Gastrocnemius medialis (tissue), 4 donors: ENCODE measurements at places on chromosomes 1 and 21.

GRCh38 chr21:30257773-30258172 lies 25.0 kb downstream of the KRTAP24-1 start:
- DNase-seq, result no peak

GRCh38 chr1:205424901-205425600 lies 3.2 kb upstream of the LEMD1 start:
- no peak for DNase-seq

- no peak for DNase-seq
These were observed 69.6 kb upstream of the B3GALT2 start for GRCh38 chr1:193256019-193256418.

- DNase-seq, result no peak
These were observed 130.0 kb upstream of the KLHDC7A start for GRCh38 chr1:18350747-18351146.

- no peak for DNase-seq
These were observed 53.3 kb upstream of the MTR start for GRCh38 chr1:236741753-236742152.

GRCh38 chr1:92899780-92900179 lies 61.5 kb downstream of the DIPK1A start:
- DNase-seq, result no peak

GRCh38 chr1:225652729-225653462 lies at the start of gene ENAH:
ENAH (minus strand) TSS chr1:225653123; CDS start chr1:225652690, 433 bp downstream.
- DNase-seq, result peak; percentile 78

GRCh38 chr1:98289311-98289710 lies 368.5 kb upstream of the DPYD start:
- no peak for DNase-seq

GRCh38 chr1:161872506-161872905 lies 106.4 kb downstream of the ATF6 start:
- no peak for DNase-seq

DNA sequence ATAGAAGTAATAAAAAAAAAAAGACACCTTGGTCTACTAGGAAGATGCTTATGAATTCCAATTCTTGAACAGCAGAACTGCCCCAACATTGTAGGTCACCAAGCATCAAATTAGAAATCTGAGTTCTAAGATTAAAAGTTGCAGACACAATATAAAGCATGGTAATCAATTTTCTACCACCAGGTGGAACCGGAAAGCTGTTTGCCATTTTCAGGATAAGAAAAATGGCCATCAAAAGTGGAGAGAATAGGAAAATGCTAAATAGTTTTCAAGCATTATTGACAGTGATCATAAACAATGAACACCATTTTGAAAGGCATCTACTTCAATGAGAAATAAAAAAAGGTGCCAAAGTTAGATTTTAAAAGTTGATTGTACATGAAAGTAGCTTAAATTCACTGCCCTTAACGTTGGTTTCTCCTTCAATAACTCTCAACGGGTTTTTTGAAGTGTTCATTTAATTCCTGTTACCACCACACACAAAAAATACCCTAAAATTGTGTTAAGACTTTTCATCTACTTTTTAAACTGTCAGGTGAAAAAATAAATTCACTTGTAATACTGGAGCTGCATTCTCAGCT lies 252.9 kb downstream of the KCNT2 start:
- DNase-seq, result no peak

- no peak for DNase-seq
These were observed 1.5 kb upstream of the TSPAN1 start for GRCh38 chr1:46173361-46173856.

- no peak for DNase-seq
These were observed 119.4 kb downstream of the CAMTA1 start for GRCh38 chr1:6904476-6905170.

DNA sequence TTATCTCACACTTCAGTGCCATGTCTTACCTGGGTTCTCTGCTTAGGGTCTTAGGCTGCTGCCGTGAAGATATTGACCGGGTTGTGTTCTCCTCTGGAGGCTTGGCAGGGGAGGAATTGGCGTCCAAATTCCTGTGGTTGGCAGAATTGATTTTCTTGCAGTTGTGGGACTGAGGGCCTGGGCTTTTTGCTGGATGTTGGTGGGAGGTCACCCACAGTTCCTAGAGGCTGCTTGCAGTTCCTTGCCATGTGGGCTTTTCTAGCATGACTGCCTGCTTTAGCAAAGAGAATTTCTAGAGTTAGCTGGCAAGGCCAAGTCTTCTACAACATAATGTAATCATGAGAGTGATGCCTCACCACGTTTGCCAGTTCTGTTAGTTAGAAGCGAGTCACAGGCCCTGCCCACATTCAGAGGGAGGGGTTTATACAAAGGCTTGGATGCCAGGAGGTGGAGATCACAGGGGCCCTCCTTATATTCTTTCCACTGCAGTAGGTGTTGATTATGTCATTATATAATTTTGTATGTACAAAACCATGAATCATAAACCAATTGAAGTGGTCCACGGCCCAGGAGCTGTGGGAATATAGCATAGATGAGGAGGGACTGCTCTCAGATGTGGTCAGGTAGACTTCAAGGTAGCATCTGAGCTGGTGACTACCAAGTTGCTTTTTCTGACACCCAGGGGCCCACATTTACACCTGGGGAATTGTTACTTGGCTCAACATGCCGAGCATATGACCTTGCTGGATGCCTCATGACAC lies 6.6 kb downstream of the UBL4B start:
- DNase-seq, result no peak

GRCh38 chr1:198927129-198927528 lies 288.3 kb downstream of the PTPRC start:
- no peak for DNase-seq

DNA sequence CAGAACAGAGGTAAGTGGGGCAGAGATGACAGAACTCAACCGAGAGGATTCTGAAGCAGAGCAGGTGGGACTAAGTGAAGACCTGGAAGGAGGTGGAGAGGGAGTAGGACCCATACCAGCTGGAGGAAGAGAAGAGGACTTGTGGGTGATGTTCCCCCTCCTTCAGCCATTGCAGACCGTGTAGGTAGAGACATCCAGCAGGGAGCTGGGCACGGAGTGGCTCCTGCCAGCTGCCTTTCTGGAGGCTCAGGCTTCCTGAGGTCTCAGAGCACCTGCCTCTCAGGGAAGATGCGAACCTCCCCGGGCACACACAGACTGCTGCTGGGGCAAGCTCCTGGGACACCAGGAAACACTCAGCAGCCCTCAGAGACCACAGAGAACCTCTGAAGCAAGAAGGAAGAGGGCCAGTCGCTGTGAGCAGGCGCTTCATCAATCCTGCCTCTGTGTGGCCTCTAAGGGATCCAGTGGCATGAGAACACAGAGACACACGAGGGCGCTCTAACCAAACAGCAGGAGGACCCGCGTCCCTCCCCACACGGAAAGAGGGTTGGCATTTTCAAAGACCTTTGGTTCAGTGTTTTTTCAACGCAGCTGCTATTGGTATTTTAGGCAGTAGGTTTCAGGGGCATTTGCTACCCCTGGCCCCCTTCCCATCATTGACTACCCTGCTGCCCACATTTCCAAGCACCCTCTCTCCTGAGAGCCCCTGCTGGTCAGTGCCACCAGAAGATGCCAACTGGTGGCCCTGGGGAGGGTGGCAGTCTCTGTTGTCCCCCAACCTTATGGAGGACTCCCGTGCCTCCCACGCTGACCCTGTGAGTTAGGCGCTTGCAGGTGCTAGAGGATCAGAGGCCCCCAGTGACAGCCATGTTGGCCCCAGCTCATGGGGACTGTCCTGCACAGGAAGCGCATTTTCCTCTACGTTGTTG lies 89.6 kb upstream of the EDN2 start:
- DNase-seq, result peak; percentile 48

GRCh38 chr1:47711184-47711847 lies 273.5 kb downstream of the FOXD2 start:
- DNase-seq, result no peak

DNA sequence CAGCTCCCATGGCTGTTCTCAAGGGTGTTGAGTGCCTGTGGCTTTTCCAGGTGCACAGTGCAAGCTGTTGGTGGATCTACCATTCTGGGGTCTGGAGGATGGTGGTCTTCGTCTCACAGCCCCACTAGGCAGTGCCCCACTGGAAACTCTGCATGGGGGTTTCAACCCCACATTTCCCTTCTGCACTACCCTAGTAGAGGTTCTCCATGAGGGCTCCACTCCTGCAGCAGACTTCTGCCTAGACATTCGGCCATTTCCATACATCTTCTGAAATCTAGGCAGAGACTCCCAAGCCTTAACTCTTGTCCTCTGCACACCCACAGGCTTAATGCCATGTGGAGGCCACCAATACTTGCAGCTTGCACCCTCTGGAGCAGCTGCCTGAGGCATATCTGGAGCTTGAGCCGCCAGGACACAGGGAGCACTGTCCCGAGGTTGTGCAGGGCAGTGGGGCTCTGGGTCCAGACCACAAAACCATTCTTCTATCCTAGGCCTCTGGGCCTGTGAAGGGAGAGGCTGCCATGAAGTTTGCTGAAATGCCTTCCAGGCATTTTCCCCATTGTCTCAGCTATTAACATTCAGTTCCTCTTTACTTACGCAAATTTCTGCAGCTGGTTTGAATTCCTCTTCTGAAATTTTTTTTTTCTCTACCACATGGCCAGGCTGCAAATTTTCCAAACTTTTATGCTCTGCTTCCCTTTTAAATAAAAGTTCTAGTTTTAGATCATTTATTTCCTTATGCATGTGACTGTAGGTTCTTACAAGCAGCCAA lies 8.8 kb upstream of the CAPN8 start:
- no peak for DNase-seq

DNA sequence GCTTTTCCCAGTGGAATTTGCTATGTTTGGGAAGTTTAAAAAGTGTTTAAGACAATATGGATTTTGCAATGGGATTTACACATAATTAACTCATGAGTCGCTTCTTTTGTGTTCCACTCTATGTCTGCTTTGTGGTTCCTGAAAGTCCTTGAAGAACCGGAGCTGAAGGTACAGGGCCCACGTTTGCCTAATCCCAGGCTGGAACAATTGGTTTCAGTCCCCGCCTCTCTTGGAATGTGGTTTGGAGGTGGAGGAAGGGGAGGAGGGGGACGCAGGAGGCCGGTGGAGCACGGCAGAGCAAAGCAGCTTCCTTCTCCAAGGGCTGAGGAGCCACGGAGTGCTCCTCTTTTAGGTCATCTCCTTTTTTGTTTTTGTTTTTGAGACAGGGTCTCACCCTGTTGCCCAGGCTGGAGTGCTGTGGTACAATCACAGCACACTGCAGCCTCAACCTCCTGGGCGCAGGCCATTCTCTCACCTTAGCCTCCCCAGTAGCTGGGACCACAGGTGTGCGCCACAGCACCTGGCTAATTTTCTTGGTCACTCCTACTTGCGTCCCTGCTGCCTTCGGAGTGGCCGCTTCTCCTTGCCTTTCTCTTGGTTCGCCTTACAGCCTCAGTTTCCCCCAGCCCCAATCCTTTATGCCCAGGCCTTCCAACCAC lies 129.5 kb upstream of the ERRFI1 start:
- no peak for DNase-seq

DNA sequence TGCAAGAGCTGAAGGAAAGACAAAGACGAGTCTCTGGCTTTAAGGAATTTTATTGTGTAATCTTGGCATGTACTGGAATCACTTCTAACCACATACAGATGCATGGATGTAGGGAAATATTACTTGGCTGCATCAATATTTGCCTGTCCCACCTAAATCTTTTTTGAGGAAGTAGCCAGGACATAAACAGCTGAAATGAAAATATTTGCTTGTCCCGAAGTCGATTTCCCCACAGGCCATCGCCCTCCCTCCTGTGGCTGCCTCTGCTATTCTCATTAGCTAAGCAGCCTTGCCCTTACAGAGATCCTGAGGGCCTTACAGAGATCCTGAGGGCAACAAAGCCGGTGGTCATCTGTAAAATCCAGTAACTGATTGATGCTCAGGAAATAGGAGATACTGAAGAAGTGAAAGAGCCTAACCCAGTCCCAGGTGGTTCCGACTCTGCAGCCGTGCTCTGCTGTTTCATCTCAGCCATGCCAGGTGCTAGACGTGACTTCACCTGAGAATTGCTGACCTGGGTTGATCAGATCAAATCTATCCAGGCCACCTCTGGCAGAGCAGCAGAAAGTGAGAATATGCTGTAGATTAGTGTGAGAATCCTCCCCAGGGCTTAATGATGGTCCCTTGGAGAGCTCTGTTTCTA lies 25.5 kb downstream of the MAN1C1 start:
- DNase-seq, result no peak

GRCh38 chr21:45312296-45312695 lies 24.6 kb upstream of the POFUT2 start:
- no peak for DNase-seq

DNA sequence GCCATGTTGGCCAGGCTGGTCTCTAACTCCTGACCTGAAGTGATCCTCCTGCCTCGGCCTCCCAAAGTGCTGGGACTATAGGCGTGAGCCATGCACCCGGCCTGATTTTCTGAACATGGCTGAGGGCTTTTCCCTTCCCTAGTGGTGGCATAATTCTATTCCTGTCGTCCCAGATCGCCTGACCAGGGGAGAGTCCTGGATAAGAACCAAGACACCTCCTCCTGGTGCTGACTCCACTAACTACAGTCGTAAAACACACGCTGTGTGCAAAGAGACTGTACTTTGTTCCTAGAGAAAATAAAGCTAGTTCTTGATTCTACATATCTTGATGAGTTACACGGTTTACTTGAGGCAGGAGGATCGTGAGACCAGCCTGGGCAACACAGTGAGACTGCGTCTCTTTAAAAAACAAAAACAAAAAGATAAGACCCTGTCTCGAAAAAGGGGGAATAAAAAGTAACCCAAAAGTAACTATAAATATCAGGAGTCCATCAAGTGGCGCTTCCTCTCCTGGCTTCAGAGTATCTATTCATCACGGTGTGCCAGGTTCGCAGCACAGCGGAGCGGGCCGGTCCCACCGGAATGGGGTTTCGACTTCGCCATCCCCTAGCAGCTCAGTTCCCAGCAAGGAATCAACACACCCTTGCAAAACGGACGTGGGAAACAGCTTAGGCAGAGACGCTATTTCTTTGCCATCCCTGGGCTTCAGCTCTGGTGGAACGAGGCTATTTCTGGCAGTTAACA lies 973 bp downstream of the SDF4 start:
- peak; percentile 49 for DNase-seq

- no peak for DNase-seq
These were observed 121.7 kb downstream of the ADGRL4 start for GRCh38 chr1:78884685-78885452.

- no peak for DNase-seq
These were observed 203.5 kb upstream of the NEGR1 start for GRCh38 chr1:72485801-72486200.

DNA sequence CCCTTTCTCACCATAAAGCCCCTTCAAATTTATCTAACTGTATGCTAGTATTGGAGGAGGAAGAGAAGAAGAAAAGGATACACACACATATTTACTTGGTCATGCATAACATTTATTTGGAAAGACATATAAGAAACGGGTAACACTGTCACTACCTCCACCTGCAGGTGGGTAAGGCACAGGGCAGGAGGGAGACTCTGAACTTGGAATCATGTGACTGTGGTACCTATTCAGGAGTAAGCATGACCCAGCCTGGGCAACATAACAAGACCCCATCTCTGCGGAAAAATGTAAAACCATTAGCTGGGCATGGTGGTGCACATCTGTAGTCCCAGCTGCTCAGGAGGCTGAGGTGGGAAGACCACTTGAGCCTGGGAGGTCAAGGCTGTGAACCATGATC lies 1.4 kb upstream of the PADI6 start:
- DNase-seq, result no peak

- no peak for DNase-seq
These were observed 19.5 kb downstream of the PODN start for GRCh38 chr1:53081384-53082066.

GRCh38 chr1:94858276-94858675 lies 38.1 kb downstream of the SLC44A3 start:
- no peak for DNase-seq
